Large intestine (tissue), 12 donors: ENCODE measurements at places on chromosomes 16 and 17. TPM values are rescaled to one million over a fixed set of nuclear protein-coding genes. Genes with fewer than 3 reads are reported as not detected.

DNA sequence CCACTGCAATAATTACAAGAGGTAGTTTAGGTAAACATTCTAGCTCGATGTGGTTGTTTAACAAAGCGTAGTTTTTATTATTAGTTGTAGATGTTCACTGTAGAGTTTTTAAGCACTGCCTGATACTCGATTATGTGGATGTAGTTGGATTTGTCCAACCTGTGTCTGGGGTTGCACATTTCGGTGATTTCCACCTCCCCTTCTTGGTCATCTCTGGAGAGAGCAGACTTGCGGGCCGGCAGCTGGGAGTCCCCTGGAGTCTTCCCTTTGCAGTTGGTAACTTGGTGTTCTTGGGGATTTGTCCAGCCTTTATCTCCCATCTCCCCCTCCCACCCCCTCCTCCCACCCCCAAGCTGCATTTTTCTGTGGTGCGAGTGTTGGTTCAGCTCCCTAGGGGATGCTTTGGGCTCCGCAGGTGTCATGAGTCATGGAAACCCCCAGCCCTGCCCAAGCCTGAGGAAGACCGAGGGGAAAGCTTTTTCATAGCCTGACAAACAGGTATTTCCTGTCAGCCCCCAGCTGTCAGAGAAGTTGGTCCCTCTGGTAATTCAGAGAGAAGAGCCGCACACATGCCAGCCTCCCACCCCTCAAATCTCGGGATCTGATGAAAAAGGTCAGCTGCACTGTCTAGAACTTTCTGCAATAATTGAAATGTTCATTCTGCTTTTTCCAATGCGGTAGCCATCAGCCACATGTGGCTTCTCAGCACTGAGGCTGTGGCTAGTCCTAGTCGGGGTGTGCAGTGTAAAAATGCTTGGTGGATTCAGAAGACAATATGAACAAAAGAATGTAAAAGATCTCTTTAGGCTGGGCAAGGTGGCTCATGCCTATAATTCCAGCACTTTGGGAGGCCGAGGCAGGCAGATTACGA lies 50.3 kb downstream of the KSR1 start:
- H3K27ac ChIP-seq, result no peak overlapping the region
- peaks cover 26% of the 10 kb centered on the region for H3K4me1 ChIP-seq
- H3K36me3 ChIP-seq, result peaks cover 4% of the 10 kb centered on the region
- no peaks in the 10 kb centered on the region for H3K27me3 ChIP-seq
- no peak overlapping the region for H3K4me3 ChIP-seq

GRCh38 chr17:45231481-45232116 lies 9.9 kb downstream of the FMNL1 start:
- H3K4me1 ChIP-seq, result peaks cover 15% of the 10 kb centered on the region
- H3K4me3 ChIP-seq, result no peak overlapping the region
- peaks cover 14% of the 10 kb centered on the region for H3K27me3 ChIP-seq
- no peaks in the 10 kb centered on the region for H3K36me3 ChIP-seq
- no peak overlapping the region for H3K27ac ChIP-seq

The MYH11 gene
- 401 TPM for polyA plus RNA-seq

The G6PC1 gene
- polyA plus RNA-seq, result 1.5 TPM

The KRTAP2-1 gene
- polyA plus RNA-seq, result not detected

The PYY gene
- 36.2 TPM for polyA plus RNA-seq
